Suprapubic skin (tissue), 4 donors: ENCODE measurements at places on chromosomes 7 and 10.

GRCh38 chr7:23347033-23347681, 48.0 kb downstream of the MALSU1 start:
- DNase-seq = no peak

DNA sequence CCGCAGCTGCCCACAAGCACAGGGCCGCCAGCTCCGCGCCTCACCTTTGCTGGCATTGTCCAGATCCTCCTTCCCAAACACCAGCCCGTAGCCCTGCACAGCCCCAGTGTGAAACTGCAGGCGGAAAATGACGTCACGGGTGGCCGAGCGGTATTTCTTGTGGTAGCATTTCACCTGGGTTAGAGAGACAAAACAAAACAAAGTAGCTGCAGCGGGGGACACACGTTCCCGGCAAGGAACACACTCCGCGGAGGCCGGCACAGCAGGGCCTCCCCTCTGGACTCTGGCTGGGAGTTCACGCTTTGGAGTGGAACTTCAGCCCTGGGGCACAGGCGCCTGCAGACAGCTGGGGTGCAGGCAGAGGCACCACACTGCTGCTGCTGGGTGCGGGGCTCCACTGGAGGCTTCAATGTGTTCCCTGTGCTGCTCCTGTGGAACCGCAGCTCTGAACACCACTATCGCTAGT, 181.1 kb downstream of the TNS3 start:
- peak; percentile 57 for DNase-seq

DNA sequence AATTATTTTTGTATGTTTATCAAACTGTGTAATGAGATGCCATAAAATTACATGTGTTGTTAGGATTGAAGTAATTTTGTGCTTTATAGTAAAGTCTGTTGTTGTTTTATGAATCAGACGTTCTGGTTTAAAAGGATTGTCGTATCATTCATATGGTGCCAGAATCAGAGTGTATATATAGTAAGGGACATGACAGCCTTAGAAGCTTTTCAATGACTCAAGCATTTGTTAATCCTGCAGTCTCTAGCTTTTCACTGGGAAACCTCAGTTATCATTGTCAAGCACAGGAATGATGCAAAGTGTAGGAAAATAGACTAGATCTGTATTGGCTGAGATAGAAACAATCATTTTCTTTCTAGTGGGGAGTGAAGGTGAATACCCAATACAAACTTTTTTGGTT, 57.5 kb downstream of the TRRAP start:
- no peak for DNase-seq

DNA sequence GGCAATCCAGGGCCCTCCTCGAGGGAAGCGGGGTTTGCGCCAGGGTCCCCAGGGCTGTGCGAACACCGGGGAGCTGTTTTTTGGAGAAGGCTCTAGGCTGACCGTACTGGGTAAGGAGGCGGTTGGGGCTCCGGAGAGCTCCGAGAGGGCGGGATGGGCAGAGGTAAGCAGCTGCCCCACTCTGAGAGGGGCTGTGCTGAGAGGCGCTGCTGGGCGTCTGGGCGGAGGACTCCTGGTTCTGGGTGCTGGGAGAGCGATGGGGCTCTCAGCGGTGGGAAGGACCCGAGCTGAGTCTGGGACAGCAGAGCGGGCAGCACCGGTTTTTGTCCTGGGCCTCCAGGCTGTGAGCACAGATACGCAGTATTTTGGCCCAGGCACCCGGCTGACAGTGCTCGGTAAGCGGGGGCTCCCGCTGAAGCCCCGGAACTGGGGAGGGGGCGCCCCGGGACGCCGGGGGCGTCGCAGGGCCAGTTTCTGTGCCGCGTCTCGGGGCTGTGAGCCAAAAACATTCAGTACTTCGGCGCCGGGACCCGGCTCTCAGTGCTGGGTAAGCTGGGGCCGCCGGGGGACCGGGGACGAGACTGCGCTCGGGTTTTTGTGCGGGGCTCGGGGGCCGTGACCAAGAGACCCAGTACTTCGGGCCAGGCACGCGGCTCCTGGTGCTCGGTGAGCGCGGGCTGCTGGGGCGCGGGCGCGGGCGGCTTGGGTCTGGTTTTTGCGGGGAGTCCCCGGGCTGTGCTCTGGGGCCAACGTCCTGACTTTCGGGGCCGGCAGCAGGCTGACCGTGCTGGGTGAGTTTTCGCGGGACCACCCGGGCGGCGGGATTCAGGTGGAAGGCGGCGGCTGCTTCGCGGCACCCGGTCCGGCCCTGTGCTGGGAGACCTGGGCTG, 26.0 kb downstream of the PRSS2 start:
- peak; percentile 59 for DNase-seq

- no peak for DNase-seq
Measured at GRCh38 chr7:94182721-94183120, 178.6 kb upstream of the BET1 start.

DNA sequence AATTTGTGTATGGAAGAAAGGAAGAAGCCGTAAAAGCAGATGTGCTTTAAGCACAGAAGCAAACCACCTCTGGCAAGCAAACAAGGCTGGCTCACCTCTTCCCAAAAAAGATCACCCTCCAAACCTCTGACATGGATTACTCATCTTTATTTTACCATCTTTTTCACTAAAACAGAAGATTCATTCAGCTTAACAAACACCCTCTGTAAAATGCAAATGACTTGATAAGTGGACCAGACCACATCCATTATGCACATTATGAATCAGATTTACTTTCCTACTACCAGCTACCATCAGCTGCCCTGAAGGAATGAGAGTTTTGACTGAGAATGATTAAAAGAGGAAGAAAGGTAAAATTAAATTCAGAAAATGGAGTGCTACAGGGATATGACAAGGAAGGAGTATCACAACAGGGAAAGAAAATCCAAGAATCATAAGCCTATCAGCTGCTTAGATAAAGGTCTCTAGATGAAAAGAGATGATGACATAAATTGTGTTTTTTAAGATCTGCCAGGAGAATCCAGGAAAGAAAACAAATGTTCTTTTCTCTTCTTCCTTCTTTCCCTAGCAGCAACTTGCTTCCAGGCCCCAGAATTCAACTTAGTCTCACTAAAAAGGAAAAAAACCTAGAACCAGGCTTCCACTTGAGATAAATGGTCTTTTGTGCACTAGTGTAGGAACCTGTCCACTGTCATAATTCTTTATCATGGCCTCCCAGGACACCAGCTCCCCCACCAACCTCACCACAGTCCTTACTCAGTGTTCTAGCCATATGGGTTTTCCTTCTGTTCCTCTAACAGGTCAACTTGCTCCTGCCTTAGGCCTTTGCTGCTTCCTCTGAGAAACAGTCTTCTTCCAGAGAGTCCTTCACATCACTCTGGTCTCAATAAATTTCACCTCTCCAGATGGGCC, 47.4 kb downstream of the JAZF1 start:
- DNase-seq = no peak

DNA sequence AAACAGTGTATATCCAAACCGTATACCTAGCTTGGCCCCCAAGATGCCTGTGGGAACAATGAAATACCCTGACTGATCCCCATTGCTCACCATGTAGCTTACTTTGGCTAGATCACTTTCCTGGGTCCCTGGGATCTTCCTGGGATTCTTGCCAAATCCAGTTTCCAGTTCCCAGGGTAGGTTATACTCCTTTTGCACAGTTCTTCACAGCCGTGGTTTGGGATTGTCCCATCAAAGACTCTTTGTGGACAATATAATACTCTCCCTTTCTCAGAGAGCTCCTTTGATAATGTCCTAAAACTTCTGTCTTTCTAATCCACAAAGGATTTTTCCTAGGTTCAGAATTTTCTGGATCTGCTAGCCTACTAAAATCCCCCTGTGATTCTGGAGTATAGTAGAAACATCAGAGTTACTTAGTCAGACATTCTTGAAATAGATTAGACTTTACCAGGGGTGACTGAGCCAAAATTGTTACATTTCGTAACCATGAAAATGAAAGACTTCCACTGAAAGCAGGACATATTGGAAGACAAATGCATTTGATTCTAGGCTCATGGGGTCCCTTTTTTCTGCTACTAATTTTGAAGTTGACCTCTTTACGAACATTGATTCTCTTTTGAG, 388.3 kb upstream of the ETV1 start:
- DNase-seq = no peak

DNA sequence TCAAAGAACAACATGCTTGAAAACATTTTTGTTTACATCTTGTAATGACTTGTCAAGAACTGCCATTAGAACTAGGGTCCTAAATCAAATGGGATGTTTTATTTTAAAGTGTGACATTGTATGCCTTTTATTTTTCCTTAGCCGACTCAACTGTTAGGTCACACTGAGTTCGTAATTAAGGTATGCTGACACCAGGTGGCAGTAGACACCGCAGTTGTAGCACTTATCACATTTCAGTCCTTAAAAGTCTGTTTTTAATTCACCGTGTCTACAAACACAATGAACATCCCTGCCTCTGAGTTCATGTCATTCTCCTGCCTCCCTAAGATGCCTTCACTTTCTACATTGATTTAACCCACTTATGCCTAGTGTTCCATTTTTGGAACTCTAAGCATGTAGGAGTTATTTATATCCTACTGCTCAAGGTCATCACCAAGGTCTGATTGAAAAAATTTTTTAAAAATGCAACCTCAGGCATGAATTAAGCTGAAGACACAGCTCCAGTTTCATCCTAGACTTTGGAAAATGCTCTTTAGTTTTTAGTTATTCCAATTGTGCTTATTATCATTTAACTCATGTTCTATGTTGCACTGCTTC, 186.1 kb downstream of the BMPER start:
- no peak for DNase-seq

GRCh38 chr10:115942101-115942500, 330.9 kb downstream of the GFRA1 start:
- no peak for DNase-seq

- DNase-seq = no peak
Measured at GRCh38 chr7:16172366-16172765, 249.0 kb downstream of the CRPPA start.
